ENCODE measurements at places on chromosomes 11 and 22.

DNA sequence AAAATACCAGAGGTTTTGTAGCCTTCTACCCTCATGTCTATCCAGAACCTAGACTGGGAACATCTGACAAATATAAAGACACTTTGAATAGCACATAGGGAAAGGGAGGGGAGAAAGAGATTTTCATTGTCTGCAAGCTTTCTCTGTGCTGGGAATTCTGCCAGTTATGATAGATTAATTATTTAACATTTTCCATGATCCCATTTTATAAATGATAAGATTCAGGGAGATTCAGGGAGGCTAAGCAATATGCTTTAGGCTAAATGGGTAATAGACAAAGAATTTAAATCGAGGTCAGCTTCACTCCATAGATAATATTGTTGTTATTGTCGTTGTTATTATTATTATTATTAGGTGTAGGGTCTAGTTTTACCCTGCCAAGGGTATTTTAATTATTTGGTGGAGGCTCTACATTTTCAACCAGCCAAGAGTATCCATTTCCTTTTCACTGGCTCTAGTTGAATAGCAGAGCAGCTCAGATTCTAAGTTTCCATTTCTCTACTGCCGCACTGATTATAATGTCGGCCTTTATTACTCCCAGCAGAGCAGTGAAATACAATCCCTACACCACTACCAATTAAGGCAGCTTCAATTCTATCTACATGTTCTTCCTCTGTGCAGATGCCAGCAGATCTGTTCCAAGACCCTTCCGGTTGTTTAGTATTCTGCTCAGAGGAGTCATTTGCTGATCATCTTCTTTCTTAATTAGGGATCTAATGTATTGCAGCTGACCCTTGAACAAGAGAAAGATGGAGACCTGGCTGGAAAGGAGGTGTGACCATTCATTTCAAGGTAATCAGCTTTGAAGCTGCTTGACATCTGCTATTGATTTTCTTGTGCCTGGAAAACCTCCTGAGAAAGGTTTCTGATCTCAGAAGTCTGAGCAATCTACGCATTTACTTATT is 23.8 kb upstream of the SYN3 start:
- DNase-seq = no peak

DNA sequence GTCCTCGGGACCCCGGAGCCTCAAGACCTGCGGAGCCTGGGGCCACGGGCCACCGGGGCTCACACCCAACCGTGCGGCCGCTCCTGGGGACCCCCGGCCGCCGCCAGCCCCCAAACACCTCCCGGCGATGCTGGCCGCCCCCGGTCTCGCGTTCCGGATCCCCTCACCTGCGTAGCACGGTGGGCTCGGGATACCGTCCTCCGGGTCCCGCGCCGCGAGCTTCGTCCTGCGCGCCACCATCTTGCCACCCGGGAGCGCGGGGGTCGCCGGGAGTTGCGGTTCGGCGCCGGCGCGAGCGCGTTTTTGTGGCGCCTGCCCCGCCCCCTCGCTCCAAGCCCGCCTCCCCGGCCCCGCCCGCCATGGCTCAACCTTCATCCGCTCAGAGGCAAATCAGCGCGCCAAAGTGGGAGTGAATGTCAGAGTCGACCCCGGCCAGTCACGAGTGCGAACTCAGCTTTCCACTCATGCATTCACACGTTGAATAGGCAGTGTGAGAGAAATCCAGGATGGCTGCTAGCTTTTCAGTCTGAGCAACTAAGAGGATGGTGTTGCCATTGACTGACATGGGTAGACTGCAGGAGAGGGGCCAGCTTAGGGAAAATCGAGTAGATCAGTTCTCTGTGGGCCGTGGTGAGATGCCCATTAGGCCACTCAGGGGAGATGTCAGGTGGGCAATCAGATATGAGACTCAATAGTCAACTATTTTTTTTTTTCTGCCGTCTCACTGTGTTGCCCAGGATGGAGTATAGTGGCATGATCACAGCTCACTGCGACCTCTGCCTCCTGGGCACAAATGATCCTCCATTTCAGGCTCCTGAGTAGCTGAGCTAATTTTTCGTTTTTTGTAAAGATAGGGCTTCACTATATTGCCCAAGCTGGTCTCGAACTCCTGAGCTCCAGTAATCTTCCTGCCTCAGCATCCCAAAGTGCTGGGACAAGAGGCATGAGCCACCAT is 28.3 kb downstream of the SERHL2 start:
- DNase-seq = no peak

DNA sequence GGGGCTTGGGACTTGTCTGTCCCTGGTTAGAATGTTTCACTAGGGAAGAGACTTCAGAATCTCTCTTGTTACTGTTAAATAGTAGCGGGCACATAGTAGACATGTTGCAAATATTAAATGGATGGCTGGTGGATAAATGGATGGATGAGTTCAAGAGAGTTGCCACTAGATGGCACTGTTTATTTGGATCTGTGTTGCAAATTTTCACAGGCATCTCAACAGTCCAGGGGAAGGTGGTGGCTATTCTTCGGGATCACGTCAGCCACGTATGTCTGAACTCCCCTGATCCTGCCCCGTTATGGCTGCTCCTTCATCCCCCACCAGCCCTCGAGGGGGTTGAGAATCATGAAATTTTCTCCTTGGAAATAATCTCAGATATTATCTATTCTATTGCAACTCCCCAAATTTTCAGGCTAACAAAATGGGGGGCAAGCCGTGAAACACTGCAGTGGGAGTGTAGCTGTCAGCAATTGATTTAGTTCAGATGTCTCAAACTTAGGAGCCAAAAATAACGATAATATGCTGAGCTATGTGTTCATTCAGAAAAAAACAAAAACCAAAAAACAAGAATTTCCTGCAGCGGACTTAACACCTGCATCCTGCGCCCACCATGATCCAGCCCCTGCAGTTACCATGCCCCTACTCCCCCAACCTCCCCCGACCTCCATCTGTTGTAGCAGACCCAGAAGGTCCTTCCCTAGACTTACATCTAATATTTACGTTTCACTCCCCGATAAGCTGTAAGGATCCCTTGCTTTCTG is 29.1 kb upstream of the BIRC3 start:
- no peak for DNase-seq

DNA sequence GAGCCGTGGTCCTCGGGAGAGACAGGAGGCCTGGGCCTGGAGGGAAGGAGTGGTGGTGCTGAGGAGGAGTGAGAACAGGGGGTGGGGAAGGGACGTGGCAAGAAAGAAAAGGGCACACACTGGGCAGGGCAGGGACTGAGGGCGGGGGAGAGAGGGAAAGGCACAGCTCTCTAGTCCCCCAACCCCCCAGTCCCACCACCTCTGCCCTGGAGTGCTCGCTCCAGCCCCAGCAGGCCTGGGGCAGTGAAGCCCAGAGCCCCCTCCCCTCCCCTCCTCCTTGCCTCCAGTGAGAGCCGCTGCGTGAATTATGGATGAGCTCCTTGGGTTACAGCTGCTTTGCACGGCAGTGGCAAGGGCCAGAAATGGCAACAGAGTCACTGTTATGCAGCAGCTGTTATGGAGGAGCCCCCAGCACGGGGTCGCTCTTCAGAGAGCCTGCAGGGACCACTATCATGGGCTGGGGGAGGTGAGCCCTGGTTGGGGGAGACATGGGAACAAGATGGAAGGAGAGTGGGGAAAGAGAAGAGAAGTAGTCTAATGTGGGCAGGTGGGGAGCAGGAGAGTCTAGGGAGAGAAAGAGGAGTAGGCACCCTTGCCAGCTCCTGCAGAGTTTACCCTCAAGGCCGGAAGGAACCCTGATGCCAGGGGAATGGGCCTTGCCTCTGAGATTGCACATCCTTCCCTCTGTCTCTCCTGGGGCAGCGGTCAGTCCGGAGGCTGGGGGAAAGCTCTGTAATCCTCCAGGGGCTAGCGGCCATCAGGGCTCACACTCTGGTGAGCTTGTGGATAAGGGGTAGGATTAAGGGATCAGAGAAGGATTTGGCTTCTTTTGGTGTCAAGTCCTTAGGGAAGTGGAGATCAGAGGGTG is 3.6 kb downstream of the RTN4RL2 start:
- DNase-seq = no peak

- no peak for DNase-seq
Measured at GRCh38 chr22:44351685-44352377, 39.1 kb upstream of the SHISAL1 start.

DNA sequence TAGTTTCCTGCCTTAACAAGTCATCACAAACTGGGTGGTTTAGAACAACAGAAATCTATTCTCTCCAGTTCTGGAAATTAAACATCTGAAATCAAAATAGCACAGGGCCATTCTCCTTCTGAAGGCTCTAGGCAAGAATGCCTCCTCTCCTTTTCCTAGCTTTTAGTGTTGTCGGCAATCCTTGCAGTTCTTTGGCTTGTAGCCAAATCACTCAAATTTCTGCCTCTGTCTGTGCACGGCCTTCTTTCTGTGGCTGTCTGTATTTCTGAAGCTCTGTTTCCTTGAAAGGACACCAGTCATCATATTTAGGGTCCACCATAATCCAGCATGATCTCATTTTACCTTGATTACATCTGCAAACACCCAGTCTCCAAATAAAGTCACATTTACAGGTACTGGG is 795.5 kb downstream of the METTL15 start:
- DNase-seq = no peak

DNA sequence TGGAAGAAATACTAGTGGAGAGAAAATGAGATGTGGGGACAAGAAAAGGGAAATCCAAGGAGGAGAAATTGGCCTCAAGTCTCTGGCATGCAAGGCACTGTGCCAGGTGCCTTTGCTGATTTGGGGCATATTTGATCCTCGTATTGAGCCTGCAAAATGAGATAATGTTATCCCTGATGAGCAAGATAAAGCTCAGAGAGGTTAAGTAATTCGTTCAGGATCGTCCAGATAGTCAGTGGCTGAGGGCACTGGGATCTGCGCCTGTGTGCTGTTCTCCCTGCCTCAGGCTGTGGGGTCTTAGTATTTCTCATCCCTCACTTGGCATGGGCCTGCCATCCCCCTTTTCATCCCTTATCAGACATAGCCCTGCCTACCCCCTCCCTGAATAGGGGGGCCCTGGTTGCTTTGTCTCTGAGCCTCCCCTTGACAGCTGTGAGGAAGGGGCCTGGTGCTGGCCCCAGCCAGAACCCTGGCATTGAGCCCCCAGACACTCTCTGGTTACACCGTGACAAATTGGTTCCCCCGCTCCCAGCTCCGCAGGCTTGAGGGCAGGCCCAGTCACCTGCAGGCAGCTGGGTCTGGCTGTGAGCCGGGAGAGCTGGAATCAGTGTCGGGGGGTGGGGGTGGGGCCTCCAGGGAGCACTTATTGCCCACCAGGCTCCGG is 85.7 kb downstream of the NECTIN1 start:
- no peak for DNase-seq

DNA sequence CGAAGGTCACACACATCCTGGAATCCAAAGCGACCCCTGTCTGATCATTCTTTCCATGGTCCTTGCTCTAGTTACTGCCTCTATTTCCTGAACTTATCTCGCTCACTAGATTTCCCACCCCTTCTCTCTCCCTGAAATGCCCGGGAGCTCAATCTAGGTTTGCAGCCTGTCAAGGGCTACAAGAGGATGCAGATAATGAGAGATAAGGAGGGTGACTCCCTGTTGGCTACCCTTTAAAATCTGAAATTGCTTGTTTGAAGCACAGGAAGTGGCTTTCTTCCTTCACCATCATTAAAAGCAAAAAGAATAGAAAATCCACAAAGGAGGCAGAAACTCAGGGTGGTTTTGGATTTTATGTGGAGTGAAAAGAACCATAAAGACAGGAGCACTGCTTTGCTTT is 13.0 kb upstream of the FLI1 start:
- DNase-seq = no peak

GRCh38 chr11:6012035-6012668 is 5.4 kb upstream of the OR56A4 start:
- DNase-seq = no peak

GRCh38 chr11:100639140-100639539 is 47.9 kb upstream of the ARHGAP42 start:
- DNase-seq = no peak

GRCh38 chr11:106172386-106172991 is 95.0 kb downstream of the AASDHPPT start:
- no peak for DNase-seq

- no peak for DNase-seq
Measured at GRCh38 chr22:31092161-31092560, 11.0 kb downstream of the SMTN start.

GRCh38 chr11:115919341-115920091 is 415.3 kb upstream of the CADM1 start:
- DNase-seq = no peak

DNA sequence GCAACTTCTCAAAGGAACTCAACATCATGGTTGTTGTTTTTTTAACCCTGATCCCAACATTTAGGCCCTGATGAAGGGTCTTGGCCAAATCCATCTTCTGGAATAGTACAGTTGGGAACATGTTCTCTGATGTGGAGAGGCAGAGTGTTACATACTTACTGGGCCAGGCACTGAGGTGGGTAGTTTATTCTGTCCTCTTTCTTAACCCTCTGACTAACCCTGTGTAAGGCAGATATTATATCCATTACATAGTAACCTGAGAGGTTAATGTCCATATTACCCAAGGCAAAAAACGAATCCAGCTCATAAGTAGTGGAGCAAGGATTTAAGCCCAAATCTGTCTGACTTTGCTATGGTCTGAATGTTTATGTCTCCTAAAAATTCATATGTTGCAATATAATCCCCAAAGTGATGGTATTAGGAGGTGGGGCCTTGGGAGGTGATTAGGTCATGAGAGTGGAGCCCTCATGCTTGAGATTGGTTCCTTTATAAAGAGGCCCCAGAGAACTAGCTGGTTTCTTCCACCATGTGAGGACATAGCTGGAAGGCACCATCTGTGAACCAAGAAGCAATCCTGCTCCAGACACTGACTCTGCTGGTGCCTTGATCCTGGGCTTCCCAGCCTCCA is 16.3 kb downstream of the PPFIBP2 start:
- no peak for DNase-seq

DNA sequence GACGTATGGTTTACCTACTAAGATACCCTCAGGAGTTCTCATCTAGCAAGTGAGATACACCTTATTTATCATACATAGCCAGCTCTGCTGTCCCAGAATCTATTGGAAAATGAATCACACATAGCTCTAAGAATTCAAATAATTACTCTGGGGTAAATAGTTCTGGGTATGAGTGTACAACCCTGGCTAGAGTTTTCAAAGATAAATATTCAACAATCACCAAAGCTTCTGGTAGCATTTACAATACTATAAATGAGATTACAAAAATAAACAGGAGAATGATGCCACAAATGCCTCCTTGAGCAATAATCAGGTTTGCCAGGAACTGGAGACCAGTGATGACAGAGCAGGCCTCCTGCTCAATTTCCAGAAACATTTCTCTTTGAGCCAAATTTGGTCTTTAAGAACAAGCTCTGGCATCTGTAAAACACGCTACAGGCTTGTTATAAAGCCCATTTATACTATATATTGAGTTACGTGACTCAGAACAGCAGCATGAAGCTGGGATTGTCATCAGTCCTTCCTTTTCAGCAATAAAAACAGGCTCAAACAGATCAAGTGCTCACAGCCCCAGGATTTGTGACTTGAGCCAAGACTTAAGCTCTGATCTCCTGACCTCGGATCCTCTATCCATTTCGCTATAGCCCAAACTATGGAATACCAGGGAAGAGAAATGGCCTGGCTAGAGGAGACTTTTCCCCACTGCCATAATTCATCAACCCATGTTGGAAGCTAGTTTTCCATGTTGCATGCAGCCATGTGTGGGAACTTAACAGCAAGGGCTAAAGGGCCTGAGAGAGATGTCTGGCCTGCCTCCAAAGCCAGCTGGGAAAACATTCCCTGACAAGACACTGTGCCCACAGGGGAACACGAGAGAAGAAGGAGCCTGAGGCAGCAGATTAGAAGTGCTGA is 19.7 kb downstream of the RAB30 start:
- no peak for DNase-seq

GRCh38 chr11:93099806-93100205 is 98.0 kb downstream of the SLC36A4 start:
- no peak for DNase-seq

Measured in esophagus squamous epithelium (tissue), 5 donors.